Stimulated activated naive B cell treated with anti-CD40 and anti-IgM and Interleukin-4, amounts not matched to agents 10 μg/mL and 1 μg/mL and 100 μg/mL, for 72 hours (primary cell): ENCODE measurements at places on chromosomes 6 and 20.

- DNase-seq, result no peak
Observed at GRCh38 chr20:49853640-49854039, 41.0 kb downstream of the SLC9A8 start.

GRCh38 chr6:39295611-39296011 lies 18.6 kb downstream of the KCNK17 start:
- no peak for DNase-seq

DNA sequence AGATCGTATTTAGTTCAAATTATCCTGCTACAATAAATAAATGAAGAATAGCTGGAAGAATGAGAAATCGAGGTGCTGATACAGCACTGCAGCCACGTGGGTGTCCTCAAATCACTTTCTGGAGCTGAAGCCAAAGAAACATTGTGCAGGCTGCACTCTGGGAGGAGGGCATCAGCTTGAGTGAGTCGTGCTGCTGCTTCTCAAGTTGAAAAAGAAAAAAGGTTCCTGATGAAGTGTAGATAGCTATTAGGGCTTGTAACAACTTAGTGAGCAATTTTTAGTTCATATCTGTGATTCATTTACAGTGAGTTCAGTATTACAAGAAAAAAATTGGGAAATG lies 40.5 kb downstream of the DSE start:
- DNase-seq, result no peak

GRCh38 chr6:169782966-169783365 lies 31.5 kb downstream of the ERMARD start:
- no peak for DNase-seq

DNA sequence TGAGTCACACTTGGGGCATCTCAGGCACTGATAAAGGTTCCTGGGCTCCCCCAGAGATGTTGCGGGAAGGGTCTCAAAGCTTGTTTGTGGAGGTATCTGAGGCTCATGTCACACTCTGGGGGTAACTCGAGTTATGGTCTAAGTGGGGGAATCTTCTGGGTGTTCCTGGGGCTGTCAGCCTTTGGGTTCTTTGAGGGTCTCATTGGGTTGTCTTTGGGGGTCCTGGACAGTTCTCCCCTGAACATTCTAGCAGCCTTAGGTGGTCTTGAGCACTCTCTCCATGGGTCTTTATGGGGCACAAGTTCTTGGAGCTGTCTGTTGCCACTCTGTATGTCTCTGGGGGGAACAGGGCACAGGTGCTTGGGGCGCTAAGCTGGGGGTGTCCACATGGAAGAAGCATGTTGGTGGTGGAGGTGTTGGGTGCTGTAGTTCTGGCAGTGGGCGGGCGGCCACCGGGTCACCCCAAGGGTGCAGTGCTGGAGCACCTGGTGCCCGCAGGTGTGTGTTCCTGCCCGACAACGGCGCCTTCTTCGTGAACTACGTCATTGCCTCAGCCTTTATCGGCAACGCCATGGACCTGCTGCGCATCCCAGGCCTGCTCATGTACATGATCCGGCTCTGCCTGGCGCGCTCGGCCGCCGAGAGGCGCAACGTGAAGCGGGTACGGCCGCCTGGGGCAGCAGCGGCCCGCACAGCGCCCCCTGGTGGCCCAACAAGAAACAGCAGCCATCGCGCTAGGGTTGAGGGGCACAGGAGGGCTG lies 7.1 kb upstream of the CAPN11 start:
- DNase-seq, result peak; percentile 68

DNA sequence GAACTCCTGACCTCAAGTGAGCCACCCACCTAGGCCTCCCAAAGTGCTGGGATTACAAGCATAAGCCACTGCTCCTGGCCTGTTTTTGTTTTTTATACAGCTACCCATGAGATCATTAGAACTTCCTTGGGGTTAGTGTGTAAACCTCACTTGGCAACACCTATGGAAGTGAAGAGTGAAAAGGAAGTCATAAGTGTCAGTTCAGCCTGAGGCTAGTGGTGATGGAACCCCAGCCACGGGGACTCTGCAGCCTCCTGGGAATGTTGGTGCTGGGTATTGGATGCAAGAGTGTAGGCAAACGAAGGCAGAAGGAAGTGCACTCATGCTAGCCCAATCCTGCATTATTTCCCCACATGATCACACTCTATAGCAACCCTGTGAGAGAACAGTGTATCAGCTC lies 33.6 kb upstream of the FUCA2 start:
- DNase-seq, result no peak
